ENCODE measurements at places on chromosomes 2 and 18. TPM values are rescaled to one million over a fixed set of nuclear protein-coding genes. Genes with fewer than 3 reads are reported as not detected.

Gene ABCG5
- not detected for polyA plus RNA-seq

Gene CNTNAP5
- not detected for polyA plus RNA-seq

Gene MYO5B
- 0.18 TPM for polyA plus RNA-seq

Gene PREPL
- polyA plus RNA-seq, result 18.4 TPM

Gene HSPE1
- 57.2 TPM for polyA plus RNA-seq

Gene SP110
- 6.6 TPM for polyA plus RNA-seq

Gene IL1R2
- polyA plus RNA-seq, result not detected

Gene CDH7
- not detected for polyA plus RNA-seq

Gene CACNB4
- polyA plus RNA-seq, result 0.12 TPM

Gene SNED1
- polyA plus RNA-seq, result 1.8 TPM

Gene GKN2
- polyA plus RNA-seq, result not detected

Measured in BJ (cell line).